Dermis lymphatic vessel endothelial cell (primary cell): ENCODE measurements at places on chromosomes 1 and 21. TPM values are rescaled to one million over a fixed set of nuclear protein-coding genes. Genes with fewer than 3 reads are reported as not detected.

Gene FAM72C
- total RNA-seq: 0.33 and 0.34 TPM in 2 replicates

Gene GPR25
- not detected in 2 replicates for total RNA-seq

Gene NTRK1
- total RNA-seq: not detected in 2 replicates

Gene CLIC4
- 133 and 142 TPM in 2 replicates for total RNA-seq
